Central memory CD8-positive, alpha-beta T cell (primary cell): ENCODE measurements at places on chromosomes 6 and 20.

DNA sequence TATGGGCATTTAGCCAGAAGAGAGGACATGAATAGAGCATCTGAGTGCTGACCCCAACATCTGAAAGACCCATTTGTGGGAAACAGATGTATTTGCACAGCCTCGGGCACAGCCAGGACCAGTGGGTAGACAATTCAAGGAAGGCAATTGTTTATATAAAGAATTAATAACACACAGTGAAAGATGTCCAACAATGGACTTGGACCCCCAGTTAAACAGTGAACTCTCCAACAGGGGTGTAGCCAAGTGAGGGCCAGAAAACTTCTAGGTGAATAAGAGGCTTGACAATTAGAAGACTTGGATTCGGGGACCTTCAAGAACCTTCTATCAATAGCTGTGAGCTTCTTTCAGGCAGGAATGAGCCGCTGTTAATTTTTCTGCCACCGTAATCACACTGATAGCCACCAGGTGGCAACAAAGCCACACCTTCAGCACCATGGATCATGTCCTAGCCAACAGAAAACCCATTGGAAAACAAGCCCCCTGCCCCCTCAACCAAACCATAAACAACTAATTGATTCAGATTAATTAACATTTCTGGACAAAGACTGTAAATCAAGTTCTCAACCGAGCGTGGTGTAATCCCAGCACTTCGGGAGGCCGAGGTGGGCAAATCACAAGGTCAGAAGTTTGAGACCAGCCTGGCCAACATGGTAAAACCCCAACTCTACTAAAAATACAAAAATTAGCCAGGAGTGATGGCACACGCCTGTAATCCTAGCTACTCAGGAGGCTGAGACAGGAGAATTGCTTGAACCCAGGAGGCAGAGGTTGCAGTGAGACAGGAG, 8.8 kb upstream of the SRSF6 start:
- DNase-seq: no peak

DNA sequence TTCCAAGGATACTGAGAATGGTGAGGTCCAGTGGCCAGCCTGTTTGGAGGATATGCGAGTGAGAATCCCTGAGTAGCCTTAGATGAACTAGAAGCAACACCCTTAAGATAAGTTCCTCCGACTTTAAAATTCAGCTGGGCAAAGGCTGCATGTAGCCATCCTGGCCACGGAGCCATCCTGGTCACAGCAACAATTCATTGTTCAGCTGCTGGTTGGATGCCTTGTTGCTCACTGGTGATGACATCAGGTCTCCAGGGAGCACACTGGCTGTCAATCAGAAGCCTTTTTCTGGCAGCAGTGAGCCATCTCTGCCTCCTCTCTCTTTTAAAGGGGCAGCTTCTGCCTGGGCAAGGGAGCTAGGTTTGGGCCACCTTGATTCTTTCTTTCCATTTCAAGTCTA, 22.4 kb upstream of the RIMS4 start:
- no peak for DNase-seq

GRCh38 chr6:103812970-103813369, 1046.7 kb downstream of the HACE1 start:
- DNase-seq: no peak

DNA sequence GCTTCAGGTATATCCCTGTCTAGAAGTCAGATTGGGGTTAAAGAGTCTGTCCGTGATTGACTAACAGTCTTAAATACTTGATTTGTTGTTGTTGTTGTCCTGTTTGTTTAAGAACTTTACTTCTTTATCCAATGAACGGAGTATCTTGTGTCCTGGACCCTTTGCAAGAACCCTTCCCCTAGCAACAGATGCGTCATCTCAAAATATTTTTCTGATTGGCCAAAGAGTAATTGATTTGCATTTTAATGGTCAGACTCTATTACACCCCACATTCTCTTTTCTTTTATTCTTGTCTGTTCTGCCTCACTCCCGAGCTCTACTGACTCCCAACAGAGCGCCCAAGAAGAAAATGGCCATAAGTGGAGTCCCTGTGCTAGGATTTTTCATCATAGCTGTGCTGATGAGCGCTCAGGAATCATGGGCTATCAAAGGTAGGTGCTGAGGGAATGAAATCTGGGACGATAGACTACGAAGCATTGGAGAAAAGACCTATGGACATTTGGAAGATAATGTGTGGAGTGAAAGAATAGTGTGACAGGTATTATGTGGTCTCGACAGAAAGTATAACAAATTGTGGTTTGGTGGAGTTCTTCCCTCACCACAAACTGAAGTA, at the start of gene HLA-DRA:
TSS of gene HLA-DRA (plus strand) at position 286 of the 613 bp plus-strand sequence. CDS start at position 350, 64 bp downstream.
- no peak for DNase-seq

DNA sequence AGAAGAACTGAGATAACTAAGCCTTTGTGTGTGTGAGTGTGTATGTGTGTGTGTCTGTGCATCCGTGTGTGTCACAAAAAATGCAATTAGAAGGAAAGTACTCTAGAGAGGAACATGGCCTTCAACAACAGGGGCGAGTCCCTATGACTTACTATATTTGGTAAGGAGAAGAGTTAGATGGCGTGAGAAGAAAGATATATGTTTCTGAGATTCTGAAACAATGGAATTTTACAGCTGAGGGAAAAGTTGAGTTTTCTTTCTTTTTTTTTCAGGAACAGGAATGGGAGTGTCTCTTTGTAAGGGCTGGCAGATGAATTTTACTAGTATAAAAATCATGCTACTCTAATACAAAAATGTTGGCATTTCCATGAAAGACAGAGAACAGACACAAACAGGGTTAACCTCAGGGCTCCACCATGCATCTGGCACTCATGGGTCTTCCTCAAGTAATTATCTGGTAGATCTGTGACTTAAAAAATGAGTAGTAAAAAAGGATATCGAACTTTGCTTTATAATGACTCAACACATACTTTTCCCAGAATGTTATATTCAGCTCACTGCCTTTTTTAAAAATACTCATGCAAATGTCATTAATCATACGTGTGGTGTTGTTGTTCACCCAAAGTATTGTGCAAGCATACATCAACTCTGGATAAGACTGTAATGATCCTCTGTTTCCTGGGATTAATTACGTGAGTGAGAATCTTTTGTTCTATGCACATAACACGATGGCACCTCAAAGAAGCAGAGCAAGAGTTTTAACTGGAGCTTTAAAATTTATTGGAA, 12.8 kb upstream of the SASH1 start:
- DNase-seq: no peak

DNA sequence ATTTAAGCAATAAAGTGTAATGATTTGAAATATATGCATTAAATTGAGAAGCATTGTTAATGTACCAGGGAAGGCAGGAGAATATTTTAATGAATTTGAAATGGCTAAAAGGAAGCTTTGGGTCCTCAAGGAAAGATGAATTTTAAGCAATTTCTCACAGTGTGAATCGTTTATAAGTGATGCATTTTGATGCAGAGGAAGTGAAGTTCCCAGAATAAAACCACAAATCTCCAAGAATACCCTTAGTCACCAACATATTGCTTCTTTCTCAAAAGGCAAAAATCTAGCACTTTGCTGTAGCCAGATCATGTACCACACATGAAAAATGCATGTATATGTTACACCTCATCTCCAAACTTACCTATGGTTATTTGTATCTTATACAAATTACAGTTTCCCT, 11.7 kb downstream of the TPD52L1 start:
- DNase-seq: no peak

DNA sequence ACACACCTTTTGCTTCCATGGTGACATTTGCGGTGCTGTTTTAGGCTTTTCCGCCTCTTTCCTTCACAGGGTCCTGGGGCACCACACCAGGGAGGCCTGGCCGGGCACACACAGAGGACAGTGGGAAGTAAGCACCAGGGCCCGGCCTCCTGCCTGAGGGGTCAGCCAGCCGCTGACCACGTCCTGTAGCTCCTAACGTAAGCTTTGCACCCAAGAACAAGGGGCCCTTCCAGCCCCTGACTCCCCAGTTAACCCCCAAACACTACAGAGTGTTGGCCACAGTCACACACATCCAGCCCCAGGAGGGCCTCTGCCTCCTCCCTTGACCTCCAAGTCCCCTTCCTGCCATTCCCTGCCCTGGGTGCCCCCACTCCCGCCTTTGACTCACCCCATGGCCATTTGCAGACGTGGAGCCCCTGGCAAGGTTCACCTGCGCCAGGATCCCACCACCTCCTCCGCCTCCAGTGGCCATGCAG, 54.7 kb downstream of the YTHDF1 start:
- no peak for DNase-seq

DNA sequence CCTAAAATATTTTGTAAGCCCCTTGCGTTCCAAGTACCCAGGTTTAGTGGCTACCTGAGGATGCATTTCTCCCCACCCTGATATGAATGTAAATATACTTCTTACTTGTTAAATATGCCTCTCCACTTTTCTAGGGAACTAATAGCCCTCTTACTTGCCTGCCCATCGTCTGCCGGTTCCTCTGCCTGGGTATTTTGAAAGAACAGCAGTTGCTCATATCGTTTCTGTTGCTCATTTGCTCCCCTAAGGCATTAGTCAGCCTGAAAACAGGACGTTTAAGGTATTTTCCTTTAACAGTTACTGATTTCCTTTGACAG, 141.3 kb upstream of the CARMIL1 start:
- DNase-seq: no peak

DNA sequence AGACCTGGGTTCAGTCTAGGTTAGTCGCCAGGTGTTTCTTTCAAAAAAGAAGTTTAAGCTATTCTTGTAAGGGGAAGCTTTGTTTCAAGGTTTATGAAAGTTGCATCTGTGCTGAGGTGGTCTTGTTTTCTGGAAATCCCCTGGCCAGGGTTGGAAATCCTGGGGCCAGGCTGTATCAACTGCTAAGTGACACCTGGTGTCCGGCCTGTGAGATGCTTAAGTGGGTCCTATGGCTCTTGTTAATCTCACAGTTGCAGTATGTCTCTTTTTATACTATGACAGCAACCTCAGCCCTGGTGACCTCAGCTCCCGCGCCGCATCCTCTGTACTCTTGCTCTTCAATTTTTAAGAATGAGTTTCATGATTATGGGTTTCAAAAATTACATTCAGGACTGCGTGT, 72.0 kb downstream of the CHMP4B start:
- DNase-seq: no peak

- no peak for DNase-seq
These were observed 29.9 kb downstream of the KIF13A start for GRCh38 chr6:17957498-17957897.

DNA sequence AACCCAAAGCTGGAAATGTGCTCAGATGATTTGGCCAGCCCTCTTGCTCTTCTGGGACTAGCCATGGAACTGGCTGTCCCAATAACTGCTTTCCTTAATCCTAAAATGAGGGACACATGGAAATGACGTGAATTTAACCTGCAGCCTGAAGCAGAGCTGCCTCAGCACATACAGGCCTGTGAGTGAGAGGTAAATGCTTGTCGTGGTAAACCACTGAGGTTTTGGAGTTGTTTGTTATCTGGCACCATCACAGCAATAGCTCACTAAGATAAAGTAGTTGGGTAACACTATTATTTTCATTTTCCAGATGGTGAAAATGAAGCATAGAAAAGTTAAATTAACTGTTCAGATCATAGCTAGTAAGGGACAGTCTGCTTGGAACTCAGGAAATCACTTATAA, 333.4 kb upstream of the CHD6 start:
- no peak for DNase-seq

- DNase-seq: no peak
These were observed 74.0 kb downstream of the PTPRA start for GRCh38 chr20:2946988-2947961.

GRCh38 chr6:152509916-152510315, 127.2 kb downstream of the SYNE1 start:
- DNase-seq: no peak

GRCh38 chr20:32632461-32633354, 41.0 kb downstream of the C20orf203 start:
- no peak for DNase-seq

GRCh38 chr6:92820601-92821000, 598.8 kb downstream of the EPHA7 start:
- no peak for DNase-seq

DNA sequence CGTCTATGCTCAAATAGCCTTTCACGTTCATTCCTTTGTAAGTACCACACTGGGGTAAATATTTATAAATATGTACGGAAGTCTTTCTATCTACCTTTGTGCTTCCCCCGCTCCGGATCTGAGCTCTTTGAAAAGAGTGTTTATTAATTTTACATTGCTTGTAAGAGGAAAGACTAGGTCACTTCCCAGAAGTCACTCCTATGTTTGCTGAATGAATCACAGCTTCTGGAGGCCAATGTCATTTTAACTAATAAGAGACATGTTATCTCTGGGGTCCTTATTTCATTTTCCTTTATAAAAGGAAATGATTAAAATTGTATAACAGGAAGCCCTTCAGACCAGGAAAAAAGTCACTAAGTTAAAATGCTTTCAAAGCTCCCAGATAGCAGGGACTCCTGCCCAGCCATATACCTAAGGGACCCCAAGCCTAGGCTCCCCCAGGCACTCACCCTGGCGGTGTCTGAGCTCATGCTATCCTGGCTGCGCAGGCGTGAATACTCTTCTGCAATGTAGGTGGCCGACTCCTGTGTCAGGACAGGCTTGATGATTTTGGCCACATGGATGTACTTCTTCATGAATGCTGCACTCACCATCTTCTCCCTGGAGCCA, 12.6 kb downstream of the MCM3 start:
- DNase-seq: no peak

- no peak for DNase-seq
These were observed 117.3 kb downstream of the TMEM170B start for GRCh38 chr6:11654876-11655275.

DNA sequence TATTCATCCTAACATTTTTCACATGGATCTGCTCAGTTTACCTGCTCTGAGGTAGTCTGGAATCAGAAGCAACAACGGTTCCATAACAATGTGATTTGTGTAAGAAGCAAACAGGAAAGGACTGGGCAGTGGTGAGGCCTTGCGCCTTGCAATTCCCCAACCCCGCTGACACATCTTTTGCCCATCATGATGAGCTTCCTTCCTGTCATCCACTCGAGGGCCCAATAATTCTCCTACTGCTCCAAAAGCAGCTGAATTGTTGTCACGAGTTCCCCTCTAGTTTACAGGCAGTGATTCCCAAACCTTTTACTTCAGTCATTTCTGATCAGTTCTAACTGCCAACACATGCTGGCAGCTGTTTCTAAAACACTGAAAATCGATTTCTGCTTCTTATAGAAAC, 22.9 kb downstream of the STX7 start:
- DNase-seq: no peak

GRCh38 chr6:33745548-33745947, 1.2 kb downstream of the IP6K3 start:
- no peak for DNase-seq

DNA sequence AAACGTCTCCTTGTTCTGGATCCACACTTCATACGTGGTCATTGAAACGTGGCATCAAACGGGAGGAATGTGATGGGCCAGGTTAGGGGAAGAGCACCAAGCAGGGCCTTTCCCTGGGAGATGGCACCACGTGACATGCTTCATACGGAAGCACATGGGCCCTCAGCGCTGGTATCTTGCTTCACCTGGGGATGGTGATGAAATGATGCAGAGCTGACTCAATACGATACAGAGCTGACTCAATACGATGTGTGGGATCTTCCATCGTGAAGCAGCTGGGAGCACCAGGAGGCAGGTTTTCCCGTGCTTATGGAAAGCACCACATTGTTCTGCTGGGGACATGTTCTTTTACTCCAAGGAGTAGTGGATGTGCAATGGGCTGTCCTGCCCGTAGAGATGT, 22.5 kb upstream of the TAGAP start:
- DNase-seq: no peak

GRCh38 chr6:154868143-154868594, 126.9 kb upstream of the TIAM2 start:
- DNase-seq: no peak

- no peak for DNase-seq
These were observed 7.8 kb downstream of the USP49 start for GRCh38 chr6:41887331-41887751.
